ENCODE measurements at places on chromosomes 2 and 18.

GRCh38 chr2:133523406-133523805 lies 44.9 kb downstream of the NCKAP5 start:
- no peaks in the 10 kb centered on the region for H3K36me3 ChIP-seq
- no peak overlapping the region for H3K27ac ChIP-seq
- H3K4me3 ChIP-seq, result no peak overlapping the region
- H3K4me1 ChIP-seq, result no peaks in the 10 kb centered on the region
- H3K27me3 ChIP-seq, result no peaks in the 10 kb centered on the region

DNA sequence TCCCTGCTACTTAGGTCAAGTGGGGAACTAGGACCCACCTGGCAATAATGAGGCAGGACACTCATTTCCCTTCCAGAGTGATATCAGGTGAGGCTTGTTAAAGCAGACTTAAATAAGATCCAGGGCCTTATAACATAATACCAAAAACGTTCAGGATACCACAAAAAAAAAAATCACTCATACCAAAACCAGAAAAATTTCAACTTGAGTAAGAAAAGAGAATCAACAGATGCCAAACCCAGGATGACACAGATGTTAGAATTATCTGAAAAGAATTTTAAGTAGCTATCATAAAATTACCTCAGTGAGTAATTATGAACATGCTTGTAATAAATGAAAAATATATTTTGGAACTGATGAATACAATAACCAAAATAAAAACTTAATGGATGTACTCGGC lies 255.6 kb upstream of the OSR1 start:
- no peak overlapping the region for H3K27ac ChIP-seq
- H3K4me1 ChIP-seq, result no peaks in the 10 kb centered on the region
- no peaks in the 10 kb centered on the region for H3K27me3 ChIP-seq
- no peaks in the 10 kb centered on the region for H3K36me3 ChIP-seq

DNA sequence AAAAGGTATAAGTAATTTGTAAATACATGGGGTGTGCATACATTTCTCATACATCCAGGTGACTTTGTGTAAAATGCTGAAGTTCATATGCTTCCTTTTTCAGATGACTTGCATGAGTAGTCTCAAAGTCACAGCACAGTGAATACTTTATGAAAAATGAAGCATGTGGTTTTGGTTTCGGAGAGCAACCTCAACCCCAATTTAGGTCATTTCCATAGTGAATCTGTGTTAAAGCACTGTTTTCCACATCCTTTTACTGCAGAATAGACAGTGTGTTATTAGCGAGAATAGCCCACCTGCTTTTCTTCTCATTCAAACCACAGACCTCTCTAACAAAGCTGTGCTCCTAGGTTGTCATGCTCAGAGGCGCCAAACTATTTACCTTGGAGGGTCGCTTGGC lies 204.4 kb upstream of the RASGRP3 start:
- DNase-seq, result no peak
- no peaks in the 10 kb centered on the region for H3K4me1 ChIP-seq
- no peaks in the 10 kb centered on the region for H3K27me3 ChIP-seq
- no peak overlapping the region for H3K27ac ChIP-seq

GRCh38 chr18:58584200-58585127 lies 44.4 kb downstream of the ALPK2 start:
- H3K27me3 ChIP-seq, result no peaks in the 10 kb centered on the region
- H3K36me3 ChIP-seq, result no peaks in the 10 kb centered on the region
- DNase-seq, result no peak
- H3K27ac ChIP-seq, result no peak overlapping the region
- H3K4me3 ChIP-seq, result no peak overlapping the region
- H3K4me1 ChIP-seq, result no peaks in the 10 kb centered on the region

DNA sequence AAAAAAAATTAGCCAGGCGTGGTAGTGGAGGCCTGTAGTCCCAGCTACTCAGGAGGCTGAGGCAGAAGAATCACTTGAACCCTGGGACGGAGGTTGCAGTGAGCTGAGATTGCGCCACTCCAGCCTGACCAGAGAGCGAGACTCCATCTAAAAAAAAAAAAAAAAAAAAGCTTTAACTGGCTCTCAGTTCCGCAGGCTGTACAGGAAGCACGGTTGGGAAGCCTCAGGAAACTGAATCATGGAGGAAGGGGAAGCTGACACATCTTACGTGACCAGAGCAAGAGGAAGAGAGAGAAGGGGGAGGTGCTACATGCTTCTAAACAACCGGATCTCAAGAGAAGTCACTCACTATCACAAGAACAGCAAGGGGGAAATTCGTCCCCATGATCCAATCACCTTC lies 505.6 kb upstream of the SLC8A1 start:
- H3K27ac ChIP-seq, result no peak overlapping the region
- DNase-seq, result no peak
- no peak overlapping the region for H3K4me3 ChIP-seq
- no peaks in the 10 kb centered on the region for H3K36me3 ChIP-seq
- no peaks in the 10 kb centered on the region for H3K4me1 ChIP-seq

GRCh38 chr2:57549642-57550102 lies 496.9 kb upstream of the VRK2 start:
- H3K27me3 ChIP-seq, result no peaks in the 10 kb centered on the region
- H3K27ac ChIP-seq, result no peak overlapping the region
- no peaks in the 10 kb centered on the region for H3K4me1 ChIP-seq
- DNase-seq, result no peak

- H3K4me1 ChIP-seq, result no peaks in the 10 kb centered on the region
- H3K27ac ChIP-seq, result no peak overlapping the region
- H3K27me3 ChIP-seq, result no peaks in the 10 kb centered on the region
- no peak overlapping the region for H3K4me3 ChIP-seq
- DNase-seq, result no peak
These were observed 347.0 kb upstream of the ID2 start for GRCh38 chr2:8334866-8335325.

GRCh38 chr2:152678808-152679207 lies 38.5 kb downstream of the PRPF40A start:
- no peaks in the 10 kb centered on the region for H3K36me3 ChIP-seq
- DNase-seq, result no peak
- H3K27ac ChIP-seq, result no peak overlapping the region
- no peaks in the 10 kb centered on the region for H3K4me1 ChIP-seq
- no peak overlapping the region for H3K4me3 ChIP-seq

- no peaks in the 10 kb centered on the region for H3K4me1 ChIP-seq
- no peaks in the 10 kb centered on the region for H3K36me3 ChIP-seq
- no peak overlapping the region for H3K27ac ChIP-seq
- no peak overlapping the region for H3K4me3 ChIP-seq
- no peak for DNase-seq
These were observed 44.4 kb upstream of the CCDC68 start for GRCh38 chr18:55003695-55004094.

GRCh38 chr18:74248595-74248994 lies 43.2 kb downstream of the CYB5A start:
- H3K4me1 ChIP-seq, result no peaks in the 10 kb centered on the region
- H3K4me3 ChIP-seq, result no peak overlapping the region
- no peaks in the 10 kb centered on the region for H3K27me3 ChIP-seq
- no peak overlapping the region for H3K27ac ChIP-seq
- no peaks in the 10 kb centered on the region for H3K36me3 ChIP-seq

- no peak for DNase-seq
- H3K27me3 ChIP-seq, result no peaks in the 10 kb centered on the region
- no peak overlapping the region for H3K27ac ChIP-seq
- H3K4me1 ChIP-seq, result peaks cover 11% of the 10 kb centered on the region
- H3K36me3 ChIP-seq, result no peaks in the 10 kb centered on the region
These were observed 186.6 kb upstream of the SMAD2 start for GRCh38 chr18:48116873-48117630.

- H3K4me3 ChIP-seq, result no peak overlapping the region
- no peaks in the 10 kb centered on the region for H3K36me3 ChIP-seq
- peaks cover 20% of the 10 kb centered on the region for H3K4me1 ChIP-seq
- no peak for DNase-seq
These were observed 2.6 kb upstream of the UBE2F start for GRCh38 chr2:237964194-237964577.

DNA sequence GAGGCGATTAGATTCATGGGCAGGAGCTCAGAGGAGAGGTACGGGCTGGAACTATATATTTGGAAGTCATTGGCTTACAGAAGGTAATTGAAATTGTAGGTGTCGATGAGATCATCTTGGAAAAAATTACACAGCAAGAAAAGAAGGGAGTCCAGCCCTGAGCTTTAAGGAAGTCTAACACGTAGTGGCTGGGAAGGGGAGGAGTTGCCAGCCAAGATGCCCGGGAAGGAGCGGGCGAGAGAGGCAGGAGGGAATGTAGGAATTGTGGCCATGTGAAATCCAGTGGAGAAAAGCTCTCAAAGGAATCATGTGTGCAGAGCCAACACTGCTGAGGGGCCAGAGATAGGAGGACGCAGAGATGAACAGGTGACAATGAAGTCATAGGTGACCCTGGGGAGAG lies 25.6 kb upstream of the SCYGR1 start:
- peaks cover 8% of the 10 kb centered on the region for H3K4me1 ChIP-seq
- no peak for DNase-seq
- no peaks in the 10 kb centered on the region for H3K36me3 ChIP-seq

DNA sequence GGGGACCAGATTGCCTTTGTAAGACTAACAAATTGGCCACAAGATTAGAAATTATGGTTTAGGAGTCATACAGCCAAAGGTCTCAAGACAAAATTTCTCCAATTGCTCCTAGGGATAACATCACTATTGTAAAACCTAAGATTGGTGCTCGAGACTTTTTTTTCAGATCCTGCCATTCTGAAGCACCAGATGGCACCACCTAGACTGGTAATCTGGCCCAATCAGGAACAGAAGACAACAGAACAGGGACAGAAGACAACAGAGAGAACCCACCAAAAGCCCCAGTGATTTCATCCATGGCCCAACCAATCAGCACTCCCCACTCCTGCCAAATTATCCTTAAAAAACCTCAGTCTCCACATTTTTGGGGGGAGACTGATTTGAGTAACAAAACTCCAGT lies 66.8 kb downstream of the LINC00305 start:
- no peak for DNase-seq
- H3K36me3 ChIP-seq, result no peaks in the 10 kb centered on the region
- H3K4me1 ChIP-seq, result no peaks in the 10 kb centered on the region
- H3K27ac ChIP-seq, result no peak overlapping the region
- no peak overlapping the region for H3K4me3 ChIP-seq
- no peaks in the 10 kb centered on the region for H3K27me3 ChIP-seq

DNA sequence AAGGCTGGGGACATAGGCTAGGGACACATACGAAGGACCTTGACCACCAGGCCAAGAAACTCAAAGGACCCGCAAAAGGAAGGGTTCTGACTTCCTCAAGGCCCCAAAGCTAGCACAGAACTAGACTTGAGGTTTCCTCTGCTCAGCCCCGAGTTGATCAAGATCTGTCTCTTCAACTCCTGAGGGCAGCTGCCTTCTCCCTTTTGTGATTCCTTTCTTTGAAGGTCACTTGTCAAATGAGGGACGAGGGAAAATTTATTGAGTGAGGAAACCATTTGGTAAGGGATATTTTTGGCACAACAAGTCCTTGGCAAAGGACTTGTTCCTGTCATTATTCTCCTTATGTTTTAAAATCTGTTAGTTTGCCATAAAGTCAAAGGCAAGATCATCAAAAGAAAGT lies 12.3 kb upstream of the ROCK2 start:
- H3K27ac ChIP-seq, result peak overlapping the region; percentile 14
- no peak for DNase-seq
- no peaks in the 10 kb centered on the region for H3K4me1 ChIP-seq

GRCh38 chr2:197010200-197011020 lies 83.9 kb upstream of the PGAP1 start:
- H3K4me1 ChIP-seq, result no peaks in the 10 kb centered on the region
- no peak for DNase-seq
- H3K4me3 ChIP-seq, result no peak overlapping the region
- H3K36me3 ChIP-seq, result peaks cover 31% of the 10 kb centered on the region
- no peaks in the 10 kb centered on the region for H3K27me3 ChIP-seq
- no peak overlapping the region for H3K27ac ChIP-seq

GRCh38 chr2:54482715-54483114 lies 26.6 kb downstream of the SPTBN1 start:
- no peaks in the 10 kb centered on the region for H3K4me1 ChIP-seq
- H3K36me3 ChIP-seq, result no peaks in the 10 kb centered on the region
- no peak for DNase-seq
- no peaks in the 10 kb centered on the region for H3K27me3 ChIP-seq
- peak overlapping the region; percentile 24 for H3K27ac ChIP-seq
- no peak overlapping the region for H3K4me3 ChIP-seq

DNA sequence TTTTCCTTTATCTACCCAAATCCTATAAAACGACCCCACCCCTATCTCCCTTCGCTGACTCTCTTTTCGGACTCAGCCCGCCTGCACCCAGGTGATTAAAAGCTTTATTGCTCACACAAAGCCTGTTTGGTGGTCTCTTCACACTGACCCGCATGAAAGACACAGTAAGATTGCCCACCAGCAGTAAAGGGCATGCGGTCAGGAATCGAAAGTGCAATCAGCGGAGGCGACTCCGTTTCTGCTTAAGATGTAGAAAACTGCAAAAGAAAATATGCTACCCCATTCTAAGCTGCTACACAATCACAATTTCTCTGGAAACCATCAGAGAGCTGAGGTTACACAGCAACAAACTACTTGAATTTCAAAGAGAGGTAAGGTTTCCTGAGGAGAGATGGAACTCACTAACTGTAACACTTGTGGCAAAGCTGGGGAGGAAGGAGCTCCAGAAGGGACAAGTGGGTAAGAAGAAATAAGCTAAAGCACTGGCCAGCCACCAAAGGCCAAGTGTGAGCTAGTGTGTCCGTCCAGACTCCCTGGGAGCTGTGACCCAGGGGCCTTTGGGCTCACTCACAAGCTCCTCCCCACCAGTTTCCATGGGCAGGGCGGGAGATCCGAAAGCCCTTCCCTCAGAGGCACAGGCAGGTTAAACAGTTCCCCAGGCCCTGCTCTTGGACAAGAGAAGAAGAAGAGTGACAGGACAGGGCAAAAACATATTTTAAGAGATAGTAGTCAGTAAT lies 72.8 kb upstream of the TGFA start:
- no peaks in the 10 kb centered on the region for H3K36me3 ChIP-seq
- no peak for DNase-seq
- H3K27ac ChIP-seq, result no peak overlapping the region

DNA sequence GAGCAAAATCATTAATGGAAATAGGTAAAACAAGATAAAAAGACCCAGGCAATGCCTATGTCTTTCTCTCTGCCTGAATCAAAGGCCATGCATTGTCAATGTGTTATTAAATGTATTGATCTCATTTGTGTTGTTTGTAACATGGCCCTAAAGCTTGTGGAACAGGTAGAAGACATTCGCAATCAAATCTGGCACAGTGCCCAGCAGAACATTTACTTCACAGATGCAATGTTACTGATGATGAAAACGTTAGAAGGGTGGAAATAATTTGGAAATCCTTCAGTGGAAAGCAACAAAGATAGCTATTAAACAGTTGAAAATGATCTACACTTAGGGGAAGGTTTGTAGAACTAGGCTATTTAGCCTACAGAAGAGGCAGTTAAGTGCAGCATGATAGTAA lies 368.2 kb downstream of the EPHA4 start:
- no peak for DNase-seq
- H3K36me3 ChIP-seq, result no peaks in the 10 kb centered on the region
- no peak overlapping the region for H3K27ac ChIP-seq
- no peaks in the 10 kb centered on the region for H3K27me3 ChIP-seq

GRCh38 chr2:84807063-84807485 lies 73.8 kb downstream of the TRABD2A start:
- H3K27me3 ChIP-seq, result no peaks in the 10 kb centered on the region
- H3K27ac ChIP-seq, result no peak overlapping the region
- no peaks in the 10 kb centered on the region for H3K36me3 ChIP-seq
- DNase-seq, result no peak

GRCh38 chr18:23627321-23627720 lies 35.4 kb downstream of the ANKRD29 start:
- H3K4me3 ChIP-seq, result no peak overlapping the region
- no peaks in the 10 kb centered on the region for H3K27me3 ChIP-seq
- H3K36me3 ChIP-seq, result peaks cover 5% of the 10 kb centered on the region

Data from esophagus squamous epithelium (tissue), 5 donors.